ENCODE measurements at places on chromosomes 13 and 19.

DNA sequence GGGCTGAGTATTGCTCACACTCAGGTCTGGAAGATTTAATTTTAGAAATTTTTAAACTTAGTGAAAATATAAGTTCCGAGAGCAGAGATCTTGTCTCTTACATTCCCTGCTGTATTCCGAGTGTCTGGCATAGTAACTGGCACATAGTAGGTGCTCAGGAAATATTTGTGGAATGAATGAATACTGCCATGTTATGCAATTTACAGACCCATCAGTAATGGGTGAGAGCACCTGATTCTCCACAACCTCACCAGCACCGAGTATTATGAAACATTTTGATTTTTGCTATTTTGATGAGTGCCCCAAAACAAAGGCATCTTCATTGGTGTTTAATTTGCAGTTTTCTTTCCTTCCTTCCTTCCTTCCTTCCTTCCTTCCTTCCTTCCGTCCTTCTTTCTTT is 15.8 kb upstream of the CLASRP start:
- no peak for DNase-seq

DNA sequence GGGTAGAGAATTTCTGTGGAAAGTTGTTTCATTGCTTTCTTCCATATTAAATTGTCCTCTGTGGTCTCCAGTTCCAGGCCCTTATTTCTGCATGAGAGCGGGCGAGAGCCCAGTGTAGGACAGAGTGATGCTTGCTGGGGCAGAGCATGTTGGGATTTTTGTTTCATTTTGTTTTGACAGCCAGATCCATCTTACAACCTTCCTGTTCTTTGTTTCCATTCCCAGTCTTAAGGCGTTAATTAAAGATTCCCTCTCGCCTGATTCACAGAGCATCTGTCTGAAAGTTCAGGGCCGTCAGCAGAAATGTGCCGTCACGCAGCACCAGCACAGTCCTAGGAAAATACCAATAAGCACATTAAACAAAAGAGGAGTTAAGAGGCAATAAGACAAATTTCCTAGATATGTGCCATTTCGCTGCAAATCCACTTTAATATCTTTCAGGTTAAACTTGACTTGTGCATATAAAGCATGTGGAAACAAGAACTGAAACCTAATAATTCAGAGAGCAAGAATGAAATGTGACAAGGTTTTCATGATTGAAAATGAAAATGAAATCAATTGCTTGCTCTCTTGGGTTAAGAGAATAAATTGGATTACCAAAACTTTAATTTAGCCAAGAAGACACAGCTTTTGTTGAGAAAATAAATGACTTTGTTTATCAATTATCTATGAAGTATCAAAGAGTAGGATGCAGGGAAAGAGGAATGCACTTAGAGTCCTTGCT is 210.7 kb upstream of the SLC10A2 start:
- DNase-seq, result no peak

DNA sequence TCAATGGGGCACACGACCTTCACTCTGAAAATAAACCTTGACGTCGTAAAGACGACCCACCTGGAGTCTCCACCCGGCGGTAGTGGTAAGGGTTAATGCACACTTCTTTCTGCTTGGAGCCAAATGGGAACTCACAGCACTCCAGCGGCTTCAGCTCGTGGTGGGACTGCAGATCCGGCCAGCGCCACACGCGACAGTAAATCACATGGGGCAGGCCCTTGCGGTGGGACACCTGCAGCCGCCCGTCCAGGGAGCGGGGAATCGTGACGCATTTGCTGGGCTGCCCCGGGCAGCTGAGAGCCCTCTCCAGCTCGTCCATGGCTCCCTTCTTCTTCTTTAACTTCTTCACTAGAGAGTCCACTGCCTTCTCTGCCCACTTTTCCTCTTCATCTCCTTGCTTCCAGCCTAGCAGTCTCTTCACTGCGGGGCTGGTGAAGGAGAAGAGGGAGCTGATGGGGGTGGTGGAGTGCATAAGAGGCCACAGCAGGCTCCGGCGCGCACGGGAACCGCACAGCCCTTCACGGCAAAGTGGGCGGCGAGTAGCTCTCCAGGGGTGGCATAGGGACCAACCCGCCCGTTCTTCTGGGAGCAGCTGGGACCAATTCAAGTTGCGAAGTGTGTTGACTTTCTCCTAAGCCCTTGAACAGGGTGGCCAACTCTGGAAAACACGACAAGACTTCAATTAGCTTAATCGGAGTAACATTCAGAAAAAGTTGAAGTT is 40.7 kb downstream of the SMAD9 start:
- DNase-seq, result no peak

DNA sequence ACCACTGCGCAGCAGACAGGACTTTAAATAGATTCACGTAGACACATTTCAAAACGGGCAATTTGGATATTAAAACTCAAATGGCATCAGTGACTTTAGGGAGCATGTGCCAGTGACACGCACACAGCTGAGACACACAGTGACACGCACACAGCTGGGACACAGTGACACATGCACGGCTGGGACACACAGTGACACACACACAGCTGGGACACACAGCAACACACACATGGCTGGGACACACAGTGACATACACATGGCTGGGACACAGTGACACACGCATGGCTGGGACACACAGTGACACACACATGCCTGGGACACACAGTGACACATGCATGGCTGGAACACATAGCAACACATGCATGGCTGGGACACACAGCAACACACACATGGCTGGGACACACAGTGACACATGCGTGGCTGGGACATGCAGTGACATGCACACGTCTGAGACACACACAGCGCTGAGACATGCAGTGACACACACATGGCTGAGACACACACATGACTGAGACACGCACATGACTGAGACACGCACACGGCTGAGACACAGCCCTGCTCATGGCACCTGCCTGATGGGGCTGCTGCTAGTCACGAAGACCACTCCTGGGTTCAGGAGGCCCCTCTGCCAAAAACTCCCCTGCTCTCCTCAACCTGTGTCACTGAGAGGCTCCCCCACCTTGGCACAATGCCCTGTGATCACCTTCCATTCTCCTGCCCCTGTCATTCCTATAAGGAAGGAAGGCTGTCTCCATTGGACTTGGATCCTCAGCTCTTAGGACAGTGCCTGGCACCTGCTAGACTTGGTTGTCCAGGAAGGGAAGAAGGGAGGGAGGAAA is 52.5 kb downstream of the SOX1 start:
- no peak for DNase-seq

GRCh38 chr19:55638864-55639359 is 1.9 kb upstream of the ZNF580 start:
- DNase-seq, result no peak

- no peak for DNase-seq
Measured at GRCh38 chr19:18596752-18597157, 8.2 kb downstream of the REX1BD start.

DNA sequence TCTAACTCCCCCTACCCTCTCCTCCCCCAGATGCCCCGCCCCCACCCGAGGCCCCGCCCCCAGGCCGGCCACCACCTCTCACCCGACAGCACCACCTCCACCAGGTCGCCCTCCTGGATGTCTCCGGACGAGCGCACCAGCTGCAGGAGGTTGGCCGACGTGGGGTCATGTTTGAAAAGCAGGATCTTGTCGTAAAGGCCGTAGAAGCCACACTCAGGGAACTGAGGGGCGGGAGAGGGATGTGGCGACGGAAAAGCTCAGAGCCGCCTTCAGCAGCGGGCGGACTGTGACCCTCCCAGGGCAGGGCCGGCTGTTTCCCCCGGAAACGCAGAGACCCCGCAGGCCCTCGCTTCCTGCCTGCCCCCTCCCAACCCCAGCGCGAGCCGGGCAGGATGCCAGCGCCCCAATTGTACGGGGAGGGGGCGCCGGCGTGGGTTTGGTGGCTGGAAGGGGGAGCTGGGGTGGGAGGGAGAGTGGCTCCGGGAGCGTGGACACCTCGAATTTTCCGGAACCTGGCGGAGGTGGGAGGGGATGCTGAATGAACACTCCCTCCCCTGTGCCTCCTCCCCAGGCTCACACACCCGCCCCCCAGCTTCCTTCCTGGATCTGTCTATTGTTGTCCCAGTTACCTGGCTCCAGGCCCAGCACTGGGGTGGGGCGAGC is 3.0 kb downstream of the PRKD2 start:
- DNase-seq, result peak; percentile 44

GRCh38 chr13:30865123-30866049 is 40.7 kb upstream of the MEDAG start:
- peak; percentile 34 for DNase-seq

GRCh38 chr19:19276386-19276785 is 3.3 kb upstream of the TM6SF2 start:
- no peak for DNase-seq

DNA sequence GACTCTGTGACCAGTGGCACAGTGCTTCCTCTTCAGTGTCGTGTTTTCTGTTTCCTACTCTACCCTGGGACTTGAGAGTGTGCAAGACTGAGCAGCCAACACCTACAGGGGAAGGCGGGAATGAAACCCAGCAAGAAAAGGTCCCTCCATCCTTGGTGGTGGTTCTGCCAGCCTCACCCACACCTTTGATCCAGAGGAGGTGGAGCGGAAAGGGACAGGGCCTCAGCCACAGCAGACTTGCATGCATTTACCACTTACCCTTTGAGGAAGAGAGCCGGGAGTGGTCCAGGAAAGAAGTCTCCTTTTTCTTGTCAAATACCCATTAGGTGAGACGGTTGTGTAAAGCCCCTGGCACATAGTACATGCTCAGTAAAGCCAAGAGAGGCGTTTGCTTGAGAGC is 164.8 kb upstream of the ZNF536 start:
- DNase-seq, result no peak

GRCh38 chr19:47075941-47076340 is 27.5 kb upstream of the TMEM160 start:
- no peak for DNase-seq

DNA sequence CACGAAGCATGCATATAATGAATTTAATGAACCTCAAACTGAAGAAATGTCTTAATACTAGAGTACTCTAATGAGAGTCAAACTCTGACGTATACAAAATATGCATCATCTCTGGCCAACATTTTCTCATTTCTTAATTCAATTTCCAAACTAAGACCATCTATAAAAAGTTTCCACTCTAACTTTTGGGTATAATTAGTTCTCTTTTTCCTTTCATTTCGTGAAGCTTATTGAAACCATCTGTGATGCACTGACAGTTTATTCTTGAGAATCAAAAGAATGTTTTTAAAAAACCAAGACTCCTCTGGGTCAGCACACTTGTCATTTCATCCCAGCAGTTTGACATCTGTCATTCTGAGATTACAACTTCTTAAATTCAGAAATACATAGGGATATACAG is 90.0 kb downstream of the CAB39L start:
- no peak for DNase-seq

DNA sequence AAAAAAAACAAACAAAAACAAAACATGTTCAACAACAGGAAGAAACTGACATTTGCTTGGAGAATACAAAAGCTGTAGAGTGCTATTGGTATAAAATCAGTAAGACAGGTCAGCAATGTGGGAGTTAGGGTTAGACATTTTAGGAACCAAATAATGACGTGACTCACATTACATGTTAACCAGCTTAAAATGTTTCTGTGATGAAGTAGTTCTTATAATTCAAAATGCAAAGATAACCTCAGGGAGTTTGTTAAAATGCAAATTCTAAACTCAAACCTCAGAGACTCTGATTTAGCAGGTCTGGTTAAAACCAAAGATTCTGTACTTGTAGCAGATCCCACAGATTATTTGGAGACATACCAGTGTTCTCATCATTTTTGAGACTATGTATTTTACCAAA is 549.4 kb upstream of the SLITRK1 start:
- no peak for DNase-seq

DNA sequence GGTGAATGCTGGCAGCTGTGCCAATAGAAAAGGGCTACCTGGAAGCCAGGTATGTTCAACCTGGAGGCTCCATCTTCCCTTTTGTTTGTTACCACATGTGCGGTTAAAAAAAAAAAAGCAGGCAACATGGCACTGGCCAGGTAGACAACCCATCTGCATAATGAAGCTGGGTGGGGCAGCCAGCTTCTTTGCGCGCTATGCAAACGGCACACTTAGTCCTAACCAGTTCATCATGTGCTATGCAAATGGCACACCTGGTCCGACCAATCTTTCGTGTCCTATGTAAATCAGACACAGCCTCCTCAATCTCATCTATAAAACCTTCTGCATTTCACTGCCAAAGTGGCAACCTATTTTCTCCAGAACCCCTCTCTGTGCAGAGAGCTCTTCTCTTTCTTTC is 11.3 kb upstream of the IGSF23 start:
- DNase-seq, result peak; percentile 74

GRCh38 chr13:112234131-112234875 is 141.9 kb upstream of the SPACA7 start:
- DNase-seq, result no peak

DNA sequence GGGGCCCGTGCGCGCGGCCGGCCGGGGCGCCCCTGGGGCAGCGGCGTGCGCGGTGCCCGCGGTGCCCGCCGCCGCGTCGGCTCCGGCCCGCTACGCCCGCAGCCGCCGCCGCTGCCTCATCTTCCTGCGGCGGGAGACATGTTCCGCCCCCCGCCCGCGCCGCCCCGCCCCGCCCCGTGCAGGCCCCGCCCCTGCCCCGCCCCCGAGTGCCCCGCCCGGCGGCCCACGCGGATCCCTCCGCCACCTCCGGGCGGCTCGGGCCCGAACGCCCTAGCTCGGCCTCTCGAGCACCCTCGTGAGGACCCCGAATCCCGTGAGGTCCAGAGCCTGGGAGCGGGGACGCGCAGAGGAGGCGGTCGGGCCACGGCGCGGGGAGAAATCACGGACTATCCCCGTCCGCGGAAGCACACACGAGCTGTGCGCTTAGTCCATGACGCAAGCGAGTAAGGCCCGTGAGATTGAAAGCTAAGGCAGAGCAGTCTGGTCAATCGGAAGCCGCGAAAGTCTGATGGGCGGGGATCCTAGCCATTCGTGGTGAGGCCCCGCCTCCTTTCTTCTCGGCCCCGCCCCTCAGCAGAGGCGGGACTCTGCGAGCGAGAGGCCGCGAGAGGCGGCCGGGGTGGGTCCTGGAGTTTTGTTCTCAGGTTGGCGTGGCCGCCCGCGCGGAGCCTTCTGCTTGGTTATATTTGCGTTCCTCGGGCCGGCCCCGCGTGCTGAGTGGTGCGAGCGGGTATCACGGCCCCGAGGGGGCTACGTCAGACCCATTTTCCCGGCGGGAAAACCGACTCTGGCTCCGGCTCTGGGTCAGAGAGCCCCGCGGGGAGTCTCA is at the start of gene TCF3:
TCF3 (minus strand) TSS at position 145 of the 829 bp plus-strand sequence. CDS start 2,367 bp downstream, outside the sequence.
- DNase-seq, result peak; percentile 97

DNA sequence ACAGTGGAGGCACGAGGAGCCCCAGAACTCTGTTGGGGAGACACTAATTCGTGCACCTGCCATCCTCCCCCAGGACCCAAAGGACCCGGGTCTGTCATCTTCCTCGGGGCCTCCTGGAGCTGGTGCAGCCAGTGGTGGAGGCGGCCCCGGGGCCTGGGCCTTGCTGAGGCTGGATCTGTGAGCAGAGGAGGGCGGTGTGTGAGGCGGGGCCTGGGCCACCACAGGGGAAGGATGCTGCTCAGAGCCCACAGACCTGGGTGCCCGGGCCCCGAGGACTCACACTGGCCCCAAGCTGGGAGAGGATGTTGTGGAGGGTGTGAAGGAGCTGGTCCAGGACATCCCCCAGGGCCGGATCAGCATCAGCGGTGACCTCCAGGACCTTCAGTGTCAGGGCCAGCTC is 8.3 kb downstream of the IFNL3 start:
- no peak for DNase-seq
